Stimulated activated naive CD4-positive, alpha-beta T cell treated with Interleukin-2 at 50 U/mL for 16 hours (primary cell): ENCODE measurements at places on chromosomes 3 and 15.

DNA sequence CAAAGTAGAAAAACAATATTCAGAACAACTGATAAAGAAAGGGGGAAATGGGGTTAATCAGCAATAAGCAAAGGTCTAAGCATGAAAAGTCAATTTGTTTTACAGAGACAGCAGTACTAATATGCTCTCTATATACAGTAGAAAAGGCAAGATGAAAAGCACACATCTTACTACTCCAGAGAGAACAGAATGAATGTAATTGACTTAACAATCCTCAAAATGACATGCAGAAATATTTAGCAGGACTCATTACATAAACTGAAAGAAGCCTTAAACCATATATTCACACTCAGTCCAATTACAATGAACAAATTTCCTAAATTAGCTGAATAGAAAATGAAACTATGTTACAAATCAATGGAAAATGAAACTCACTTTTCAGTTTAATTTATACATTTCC is 319.8 kb downstream of the SUCLG2 start:
- no peak for DNase-seq

DNA sequence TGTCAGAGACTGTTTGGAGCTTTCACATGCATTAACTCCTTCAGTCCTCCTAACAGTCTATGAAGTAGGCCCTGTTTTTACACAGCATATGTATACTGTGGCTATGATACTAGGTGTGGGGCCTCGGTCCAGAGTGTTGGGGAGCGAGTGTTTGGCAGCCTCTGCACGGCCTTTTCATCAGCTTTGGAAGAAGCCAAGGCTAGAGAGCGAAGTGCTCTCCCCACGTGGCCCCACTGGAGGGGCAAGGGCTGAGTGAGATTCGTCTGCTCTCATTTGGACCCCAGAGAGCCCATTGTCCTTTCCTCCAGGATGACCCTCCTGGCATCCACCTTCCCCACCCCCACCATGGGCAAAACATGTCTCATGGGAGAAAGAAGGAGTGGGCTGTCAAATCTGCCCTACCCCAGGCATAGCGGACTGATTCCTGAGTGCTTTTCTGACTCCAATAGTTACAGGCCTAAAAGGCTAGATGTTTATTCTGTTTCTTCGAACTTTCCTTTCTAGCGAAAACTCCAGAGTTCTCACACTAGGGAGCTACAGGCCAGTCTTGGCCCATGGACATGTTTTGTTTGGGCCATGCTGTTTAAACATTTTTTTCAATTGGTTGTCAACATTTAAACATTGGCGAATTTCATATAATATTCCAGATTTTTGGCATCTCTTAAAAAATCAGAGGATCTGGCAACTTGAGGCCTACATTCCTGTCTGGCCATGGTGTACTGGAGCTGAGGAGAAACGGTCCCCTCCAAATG is 76.0 kb downstream of the EEFSEC start:
- no peak for DNase-seq

- DNase-seq, result no peak
These were observed 114.3 kb downstream of the FAM43A start for GRCh38 chr3:194800002-194800401.

DNA sequence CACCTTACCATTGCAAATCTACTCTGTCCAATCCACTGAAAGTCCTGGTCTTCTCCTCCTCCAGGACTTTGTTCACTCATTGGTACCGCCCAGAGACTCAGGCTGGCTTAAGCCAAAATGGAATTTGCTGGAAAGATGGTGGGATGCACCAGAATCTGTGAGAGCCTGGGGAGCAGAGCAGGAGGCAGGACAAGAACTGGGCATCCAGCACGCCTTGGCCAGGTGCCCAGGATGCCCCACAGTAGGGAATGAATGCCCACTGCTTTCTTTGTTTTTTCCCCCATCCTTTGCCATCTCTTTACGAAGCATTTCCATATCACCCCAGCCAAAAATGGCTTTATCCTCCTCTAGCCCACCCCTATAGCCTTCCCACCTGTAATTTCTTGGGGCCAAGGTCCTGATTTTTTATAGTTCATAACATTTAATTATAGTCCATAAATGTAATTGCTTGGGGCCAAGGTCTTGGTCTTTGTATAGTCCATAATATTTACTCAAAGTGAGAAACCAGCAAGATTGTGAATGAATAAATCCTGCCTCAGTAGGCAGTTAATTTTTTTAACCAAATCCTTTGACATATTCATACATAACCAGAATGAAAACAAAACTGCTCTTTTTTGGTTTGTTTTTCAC is 23.3 kb upstream of the IREB2 start:
- DNase-seq, result no peak

GRCh38 chr3:187193181-187193580 is 4.1 kb upstream of the RTP1 start:
- no peak for DNase-seq

- DNase-seq, result no peak
These were observed 219.3 kb downstream of the ZBBX start for GRCh38 chr3:167160781-167161180.

DNA sequence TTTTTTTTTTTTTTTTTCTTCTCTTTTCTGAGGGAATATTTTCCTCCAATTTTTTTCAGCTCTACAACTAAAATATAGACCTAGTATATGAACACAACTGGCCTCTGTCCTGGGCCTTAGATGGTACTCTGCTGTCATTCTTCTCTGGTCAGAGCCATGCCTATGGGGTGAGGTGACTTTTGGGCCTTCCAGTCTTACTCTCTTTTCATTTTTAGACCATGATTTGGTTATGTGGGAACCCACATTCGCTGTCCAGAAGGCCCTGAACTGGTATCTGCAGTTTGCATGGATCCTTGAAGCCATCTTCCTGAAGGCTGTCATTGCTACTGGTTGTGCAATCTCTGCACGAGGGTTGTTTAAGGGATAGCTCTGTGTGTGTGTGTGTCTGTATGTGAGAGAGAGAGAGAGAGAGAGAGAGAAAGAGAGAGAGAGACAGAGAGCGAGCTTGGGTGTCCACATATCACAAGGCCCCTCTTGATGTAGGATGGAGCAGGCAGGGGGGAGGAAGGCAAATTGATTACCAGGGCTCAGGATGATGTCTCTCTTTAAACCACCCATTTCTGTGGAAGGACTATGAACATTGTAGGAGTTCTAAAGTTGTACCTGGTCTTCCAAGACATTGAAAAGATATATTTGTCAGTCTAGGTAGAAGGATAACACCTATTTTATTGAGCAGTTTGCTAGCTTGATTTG is 6.9 kb downstream of the TGFBR2 start:
- no peak for DNase-seq

DNA sequence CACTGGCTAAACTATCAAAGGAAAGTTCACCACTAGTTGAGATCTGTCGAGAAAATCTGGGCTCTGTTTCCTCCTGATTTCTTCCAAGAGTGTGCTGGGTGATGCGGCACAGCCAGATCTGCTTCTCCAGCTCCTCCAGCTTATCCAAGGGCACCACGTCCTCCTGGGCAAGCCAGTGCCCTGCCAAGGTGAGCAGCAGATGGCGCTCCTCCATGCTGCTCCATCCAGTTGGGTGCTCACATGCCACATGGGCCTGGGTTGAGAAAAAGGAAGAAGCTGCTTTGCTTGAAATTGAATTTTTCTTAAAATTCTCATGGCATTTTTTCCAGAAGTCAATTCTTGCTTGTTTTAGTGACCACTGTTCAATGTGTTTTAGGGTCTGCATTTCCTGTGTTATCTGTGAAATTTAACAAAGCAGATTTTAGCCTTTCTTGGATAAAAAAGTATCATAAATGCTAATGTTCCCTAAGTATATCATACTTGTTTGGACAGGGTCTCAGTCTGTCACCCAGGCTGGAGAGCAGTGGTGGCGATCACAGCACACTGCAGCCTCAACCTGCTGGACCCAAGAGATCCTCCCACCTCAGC is 47.3 kb downstream of the EIF3J start:
- DNase-seq, result peak; percentile 40

DNA sequence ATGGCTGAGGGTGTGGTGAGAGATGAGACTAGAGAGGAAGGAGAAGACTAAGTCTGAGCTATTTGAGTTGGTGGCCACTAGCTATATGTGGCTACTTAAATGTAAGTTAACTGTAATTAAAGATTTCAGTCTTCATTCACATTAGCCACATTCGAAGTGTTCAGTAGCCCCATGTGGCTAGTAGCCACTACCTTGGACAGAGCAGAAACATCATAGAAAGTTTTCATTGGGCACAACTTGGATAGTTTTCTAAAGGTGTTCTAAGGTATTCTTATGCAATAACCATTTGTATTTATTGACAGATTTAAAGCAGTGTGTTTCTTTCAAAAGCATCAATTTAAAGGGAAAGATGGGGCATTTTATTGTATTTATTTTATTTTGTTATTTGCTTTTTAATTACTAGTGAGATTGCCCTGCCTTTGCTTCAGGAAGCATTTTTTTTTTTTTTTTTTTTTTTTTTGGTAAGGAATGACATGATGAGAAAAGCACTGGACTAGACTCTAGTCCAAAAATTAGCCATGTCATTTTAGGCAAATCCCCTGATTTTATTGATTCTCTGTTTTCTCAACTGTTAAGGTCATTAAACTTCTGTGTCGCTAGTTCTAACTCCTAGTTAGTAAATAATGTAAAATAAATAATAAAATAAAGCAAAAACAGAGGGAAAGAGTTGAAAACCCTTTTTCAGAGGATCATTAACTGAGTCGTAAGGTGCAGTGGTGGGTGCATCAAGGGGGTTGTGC is 153.0 kb upstream of the ROBO2 start:
- no peak for DNase-seq

DNA sequence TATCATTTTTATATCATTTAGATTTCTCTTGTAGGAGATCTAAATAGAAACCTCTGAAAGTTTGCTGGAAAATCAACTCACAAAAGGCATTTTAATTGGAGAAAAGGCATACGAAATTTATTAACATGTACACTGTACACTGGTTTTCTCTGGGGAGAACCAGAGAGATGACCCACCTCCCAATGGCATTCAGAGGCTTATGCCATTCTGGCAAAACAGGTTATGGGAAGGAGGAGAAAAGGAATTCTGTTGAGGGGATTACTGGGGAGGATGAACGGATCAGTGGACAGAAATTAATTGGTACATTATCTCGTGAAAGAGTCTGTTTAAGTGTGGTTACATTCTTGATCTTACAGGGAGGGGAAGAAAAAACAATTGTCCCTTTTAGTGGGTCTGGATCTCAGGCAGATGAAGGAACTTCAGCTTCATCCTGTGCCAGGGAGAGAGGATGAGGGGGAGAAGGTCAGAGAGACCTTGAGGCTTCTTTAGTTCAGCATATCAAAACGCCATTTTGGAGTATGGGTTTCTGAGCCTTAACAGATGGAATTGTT is 16.5 kb downstream of the RAB11A start:
- DNase-seq, result no peak

DNA sequence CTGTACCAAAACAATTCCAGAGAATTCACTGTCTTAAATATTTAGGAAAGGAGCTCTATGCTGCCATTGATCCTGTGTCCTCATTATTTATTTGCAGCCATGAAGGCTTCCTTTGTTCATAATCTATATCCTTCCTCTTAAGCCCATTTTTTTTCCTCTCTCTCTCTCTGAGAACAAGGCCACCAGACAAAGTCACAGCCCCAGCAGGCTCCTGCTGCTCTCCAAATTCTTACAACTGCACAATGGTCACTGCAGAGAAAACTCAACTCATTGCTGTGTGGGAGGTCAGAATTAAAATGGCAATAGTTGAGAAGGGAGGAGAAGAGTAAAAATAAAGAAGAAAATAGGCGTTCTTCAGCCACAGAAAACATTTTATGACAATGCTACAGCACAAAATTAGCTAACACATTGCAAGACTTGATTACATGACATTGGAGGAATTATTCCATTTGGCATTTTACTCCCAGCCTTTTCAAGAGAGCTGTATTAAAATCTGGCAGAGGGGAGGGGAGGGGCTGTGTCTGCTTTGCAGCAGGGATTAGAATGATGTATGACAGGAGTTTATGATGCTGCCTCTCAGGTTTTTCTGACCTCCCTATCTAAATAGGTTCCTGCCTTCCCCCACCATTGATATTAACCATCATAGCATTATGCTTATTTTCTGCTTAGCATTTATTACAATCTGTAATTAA is 399.7 kb upstream of the THBS1 start:
- DNase-seq, result no peak

GRCh38 chr3:170760174-170760526 is 109.8 kb downstream of the RPL22L1 start:
- DNase-seq, result no peak

- no peak for DNase-seq
These were observed 27.2 kb downstream of the SNX1 start for GRCh38 chr15:64122936-64123351.

- DNase-seq, result no peak
These were observed 17.8 kb downstream of the FAH start for GRCh38 chr15:80170596-80170995.

GRCh38 chr15:100253640-100254039 is 88.1 kb downstream of the ADAMTS17 start:
- no peak for DNase-seq

- DNase-seq, result no peak
These were observed 261.6 kb upstream of the LMCD1 start for GRCh38 chr3:8239718-8240695.

DNA sequence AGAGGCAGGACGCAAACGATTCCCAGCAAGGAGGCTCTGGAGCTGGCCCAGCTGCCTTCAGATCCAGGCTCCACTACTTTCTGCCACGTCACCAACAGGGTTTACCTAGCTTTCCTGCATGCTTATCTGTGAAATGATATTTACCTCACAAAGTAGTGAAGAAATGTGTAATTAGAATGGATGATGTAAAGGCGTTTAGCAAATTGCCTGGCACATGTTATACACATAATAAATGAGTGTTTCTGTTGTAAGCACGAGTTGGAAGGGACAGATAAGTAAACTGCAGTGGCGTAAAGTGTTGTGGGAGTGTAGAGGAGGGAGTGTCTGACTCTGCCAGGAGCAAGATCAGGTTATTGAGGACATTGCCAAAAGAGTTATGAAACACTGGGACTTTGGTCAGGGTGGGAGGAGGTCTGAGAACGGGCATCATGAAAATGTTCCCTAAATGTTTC is 3.5 kb upstream of the CHAC1 start:
- no peak for DNase-seq

GRCh38 chr3:12894629-12895028 is 53.3 kb upstream of the RPL32 start:
- DNase-seq, result no peak

DNA sequence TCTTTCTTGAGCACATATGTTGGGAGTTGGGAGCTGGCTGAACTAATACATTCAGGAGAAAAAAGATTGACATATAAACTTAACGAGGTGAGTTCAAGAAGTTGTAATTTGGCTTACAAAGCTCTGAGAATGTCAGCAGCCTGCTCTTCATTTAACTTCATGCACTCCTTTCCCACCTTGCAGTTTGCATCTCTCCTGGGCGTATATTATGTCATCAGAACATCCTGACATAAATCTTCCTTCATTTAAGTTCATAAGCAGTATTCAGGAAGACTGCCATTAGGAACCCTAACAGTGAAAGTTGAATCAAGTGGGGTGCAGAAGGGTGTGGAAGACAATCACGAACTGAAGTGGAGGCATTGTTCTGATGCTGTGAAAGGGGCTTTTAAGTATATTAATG is 288.1 kb downstream of the ARPP21 start:
- DNase-seq, result no peak
